Fibroblast of the aortic adventitia (primary cell): ENCODE measurements at places on chromosomes 2 and 18. TPM values are rescaled to one million over a fixed set of nuclear protein-coding genes. Genes with fewer than 3 reads are reported as not detected.
A peak's percentile ranks its signal among the peaks of the same experiment; 100 is the strongest.

The CSRNP3 gene
- total RNA-seq = 2.3 and 3.4 TPM in 2 replicates

The GKN1 gene
- total RNA-seq = not detected in 2 replicates

The BIN1 gene
- 45.8 and 68.7 TPM in 2 replicates for total RNA-seq

The MC5R gene
- total RNA-seq = not detected in 2 replicates

The FNDC4 gene
- 7.3 and 45.8 TPM in 2 replicates for total RNA-seq

The LDLRAD4 gene
- 0.54 TPM in 1 of 2 replicates, not detected in the other for total RNA-seq

The DCC gene
- total RNA-seq = under 0.01 and 0.09 TPM in 2 replicates

- peak; percentile 96 for DNase-seq
Observed at GRCh38 chr2:86105969-86106945, at the start of gene PTCD3. Gene PTCD3 (plus strand): TSS chr2:86106235. CDS start chr2:86106248, 13 bp downstream.

- DNase-seq = no peak
Observed at GRCh38 chr18:22723773-22724172, 209.4 kb upstream of the RBBP8 start.

GRCh38 chr2:27915874-27916273 is 25.3 kb downstream of the BABAM2 start:
- no peak for DNase-seq

- no peak for DNase-seq
Observed at GRCh38 chr2:64934530-64934929, 54.7 kb upstream of the SLC1A4 start.

DNA sequence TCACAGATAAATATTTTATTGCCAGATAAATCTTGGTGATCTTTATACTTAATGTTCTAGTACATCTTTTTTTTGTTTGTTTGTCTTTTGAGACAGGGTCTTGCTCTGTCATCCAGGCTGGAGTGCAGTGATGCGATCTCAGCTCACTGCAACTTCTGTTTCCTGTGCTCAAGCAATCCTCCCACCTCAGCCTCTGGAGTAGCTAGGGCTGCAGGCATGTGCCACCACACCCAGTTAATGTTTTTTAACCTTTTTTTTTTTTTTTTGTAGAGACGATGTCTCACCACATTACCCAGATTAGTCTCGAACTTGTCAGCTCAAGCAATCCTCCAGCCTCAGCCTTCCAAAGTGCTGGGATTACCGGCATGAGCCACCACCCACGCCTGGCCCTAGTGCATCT is 9.1 kb upstream of the C1GALT1C1L start:
- DNase-seq = no peak

GRCh38 chr2:8310557-8311455 is 371.1 kb upstream of the ID2 start:
- DNase-seq = no peak
